ENCODE measurements at places on chromosomes 3 and 15.

DNA sequence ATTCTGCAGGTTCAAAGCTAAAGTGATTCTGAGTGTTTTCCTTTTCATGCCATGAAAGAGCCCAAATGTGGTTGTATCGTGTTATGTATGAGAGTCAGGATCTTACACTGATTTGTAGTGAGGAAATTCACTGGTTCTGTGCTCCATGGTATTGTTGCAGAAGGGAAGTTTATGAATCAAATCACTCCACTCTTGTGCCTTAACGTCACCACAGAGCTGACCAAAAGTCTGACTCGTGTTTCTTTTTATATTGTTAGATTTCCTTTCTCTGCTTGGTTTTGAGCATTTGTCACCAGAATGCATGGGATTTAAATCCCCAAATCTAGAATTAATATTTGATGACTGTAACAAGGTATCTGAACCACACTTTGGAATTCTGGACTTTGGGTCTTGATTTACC is 29.1 kb upstream of the SLC30A4 start:
- DNase-seq: no peak

DNA sequence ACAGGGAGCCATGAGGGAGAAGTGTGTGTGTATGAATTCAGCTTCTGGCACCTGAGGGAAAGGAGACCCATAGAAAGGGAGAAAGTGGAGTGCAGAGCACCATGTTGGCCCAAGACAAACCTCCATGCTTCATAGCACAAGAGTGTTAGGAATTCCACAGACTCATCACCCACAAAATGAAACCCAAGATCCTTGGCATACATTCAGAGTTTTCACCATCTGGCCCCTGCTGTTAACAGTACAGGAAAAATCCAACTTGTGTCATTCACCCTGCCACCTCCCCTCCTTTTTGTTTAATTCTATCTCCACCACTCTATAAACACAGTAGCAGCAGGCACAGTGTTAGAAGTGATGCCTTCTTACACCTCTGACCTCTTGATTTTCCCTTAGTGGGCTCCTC is 60.0 kb upstream of the MNS1 start:
- no peak for DNase-seq

GRCh38 chr15:59053482-59053881 is 51.5 kb upstream of the CCNB2 start:
- DNase-seq: no peak

GRCh38 chr15:94097552-94097951 is 133.8 kb upstream of the MCTP2 start:
- no peak for DNase-seq

GRCh38 chr3:161599697-161600096 is 103.1 kb downstream of the OTOL1 start:
- no peak for DNase-seq

GRCh38 chr3:42339321-42339720 is 71.1 kb downstream of the LYZL4 start:
- DNase-seq: no peak

GRCh38 chr3:179265875-179266274 is 15.0 kb upstream of the KCNMB3 start:
- DNase-seq: no peak

- no peak for DNase-seq
Measured at GRCh38 chr3:33092496-33093254, 4.3 kb downstream of the GLB1 start.

GRCh38 chr3:182608832-182609231 is 184.5 kb upstream of the ATP11B start:
- no peak for DNase-seq

- DNase-seq: no peak
Measured at GRCh38 chr3:132284781-132285619, 32.2 kb upstream of the ACP3 start.

- DNase-seq: no peak
Measured at GRCh38 chr3:63089751-63090132, 188.4 kb upstream of the SYNPR start.

GRCh38 chr3:72043204-72044133 is 258.5 kb upstream of the PROK2 start:
- no peak for DNase-seq

DNA sequence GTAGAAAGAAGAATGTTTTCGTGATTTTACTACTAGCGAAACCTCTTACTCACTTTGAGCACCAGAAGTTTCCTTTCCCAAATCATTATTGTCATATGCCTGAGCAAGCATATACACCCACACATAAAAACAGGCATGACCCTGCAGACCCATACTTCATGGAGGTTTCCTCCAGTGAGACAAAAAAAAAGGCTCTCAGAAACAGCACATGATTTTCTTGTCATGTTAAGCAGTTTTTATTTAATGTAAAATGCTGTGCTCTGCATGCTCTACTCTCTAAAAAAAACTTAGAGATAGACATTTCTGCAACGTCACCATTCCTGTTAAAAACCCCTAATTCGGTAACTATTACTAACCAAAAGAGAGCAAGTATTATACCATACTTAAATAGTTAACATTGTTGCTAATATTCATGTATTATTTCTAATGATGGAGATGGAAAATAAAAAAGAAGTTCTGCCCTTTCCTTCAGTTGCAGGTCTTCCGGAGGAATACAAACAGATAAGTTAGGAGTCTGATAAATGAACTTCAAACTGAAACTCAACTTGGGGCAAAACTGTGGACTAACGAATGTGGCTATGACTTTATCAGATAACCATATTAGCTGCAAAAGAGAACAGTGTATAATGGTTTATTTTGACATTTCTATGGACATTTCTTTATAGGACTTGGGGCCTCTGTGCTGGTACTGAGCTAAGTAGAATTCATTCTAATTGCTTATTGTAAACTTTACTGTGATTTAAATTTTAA is 15.9 kb downstream of the CD200R1 start:
- DNase-seq: no peak

DNA sequence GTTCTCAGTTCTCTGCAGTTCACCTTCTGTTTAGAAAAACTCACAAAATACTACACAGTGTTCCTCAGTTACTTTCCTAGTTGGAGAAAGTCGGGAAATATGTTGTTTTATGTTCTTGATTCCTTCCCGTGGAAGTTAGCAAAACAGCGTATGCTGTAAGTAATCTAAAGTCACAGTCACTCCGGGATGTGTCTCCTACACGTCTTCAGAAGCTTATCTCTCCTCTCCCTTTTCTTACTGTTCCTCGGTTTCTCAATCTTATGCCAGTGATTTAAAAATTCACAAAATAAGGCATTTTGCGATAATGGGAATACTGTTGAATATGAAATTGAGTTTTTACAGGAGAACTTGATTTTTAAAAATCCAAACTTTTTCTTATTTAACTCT is 1.7 kb downstream of the HEG1 start:
- DNase-seq: no peak

DNA sequence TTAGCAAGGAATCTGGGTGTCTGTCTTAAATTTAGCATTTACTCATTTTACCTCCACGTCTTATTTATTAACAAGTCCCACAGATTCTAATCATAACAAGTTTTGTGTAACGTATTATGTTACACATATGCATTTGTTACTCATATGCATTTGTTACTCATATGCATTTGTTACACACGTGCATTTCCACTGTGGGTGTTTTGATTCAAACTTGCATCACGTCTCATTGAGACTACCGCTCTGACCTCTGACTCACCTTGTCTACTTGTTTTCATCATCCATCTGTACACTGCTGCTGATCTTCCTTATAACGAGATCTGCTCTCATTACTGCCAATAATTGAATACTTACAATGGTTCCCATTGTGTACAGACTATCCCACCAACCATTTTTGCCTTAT is 1141.4 kb downstream of the TBL1XR1 start:
- DNase-seq: no peak

- no peak for DNase-seq
Measured at GRCh38 chr15:55770261-55770660, 27.3 kb upstream of the PRTG start.

- DNase-seq: no peak
Measured at GRCh38 chr15:32774022-32774421, 56.2 kb downstream of the GREM1 start.

DNA sequence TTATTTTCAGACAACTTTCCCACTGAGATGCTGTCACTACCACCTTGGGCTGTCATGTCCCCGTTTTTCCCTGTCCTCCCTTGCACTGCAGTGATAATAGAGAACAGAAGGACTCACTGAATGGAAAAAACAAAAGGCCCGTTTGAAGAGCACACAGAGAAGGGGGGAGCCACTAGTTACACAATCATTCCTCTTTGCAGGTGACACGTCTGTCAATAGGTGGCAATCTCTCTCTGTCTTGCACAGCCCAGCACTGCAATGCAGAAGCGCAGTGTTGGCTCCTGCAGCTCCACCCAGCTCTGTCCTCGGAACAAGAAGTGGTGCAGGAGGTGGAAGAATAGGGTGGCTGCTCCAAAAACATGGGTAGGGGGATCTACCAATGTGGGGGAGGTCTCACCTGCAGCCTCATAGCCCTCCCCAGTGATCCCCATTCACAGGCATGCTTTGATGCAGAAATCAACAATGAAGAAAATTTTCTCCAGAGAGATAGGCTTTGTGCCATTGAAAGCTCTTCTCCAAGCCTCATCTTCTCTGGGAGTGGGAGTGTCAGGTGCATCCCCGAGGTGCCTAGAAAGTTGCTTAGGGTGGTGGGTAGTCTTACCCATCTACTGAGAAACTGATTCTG is 31.8 kb downstream of the FSTL1 start:
- no peak for DNase-seq

- no peak for DNase-seq
Measured at GRCh38 chr15:38611228-38611627, 46.6 kb upstream of the RASGRP1 start.

DNA sequence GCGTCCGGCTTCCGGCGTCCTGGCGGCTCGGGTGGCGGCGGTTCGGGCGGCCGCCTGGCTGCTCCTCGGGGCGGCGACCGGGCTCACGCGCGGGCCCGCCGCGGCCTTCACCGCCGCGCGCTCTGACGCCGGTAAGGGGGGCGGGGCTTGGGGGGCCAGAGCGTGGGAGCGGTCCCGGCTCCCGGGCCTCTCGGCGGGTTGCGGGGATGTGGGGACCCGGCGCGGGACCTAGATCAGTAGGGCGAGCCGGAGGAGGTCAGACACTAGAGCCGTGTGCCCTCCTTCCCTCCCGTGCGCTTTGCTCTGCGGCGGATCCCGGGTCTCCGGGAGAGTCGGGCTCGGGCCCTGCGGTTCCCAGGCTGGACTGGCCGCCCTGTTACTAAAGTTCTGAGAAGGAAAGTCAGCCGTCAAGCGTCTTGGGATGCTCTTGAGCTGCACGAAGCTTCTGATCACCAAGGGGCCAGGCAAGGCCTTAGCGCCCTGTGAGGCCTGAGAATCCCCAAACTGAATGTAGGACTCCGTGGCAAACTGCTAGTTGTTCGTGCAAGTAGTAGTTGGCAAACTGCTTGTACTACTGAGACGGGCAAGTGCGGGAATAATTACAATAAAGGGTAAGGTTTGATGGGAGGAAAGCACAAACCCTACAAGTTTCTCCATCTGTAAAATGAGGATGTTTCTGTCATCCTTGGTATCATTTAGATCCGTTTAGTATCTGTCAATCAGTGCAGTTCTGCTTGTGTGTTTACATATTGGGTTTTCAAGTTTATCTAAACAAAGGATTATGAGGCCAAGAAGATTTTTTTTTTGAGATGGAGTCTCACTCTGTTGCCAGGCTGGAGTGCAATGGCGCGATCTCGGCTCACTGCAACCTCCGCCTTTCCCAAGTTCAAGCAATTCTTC is 587 bp downstream of the PIGX start:
- peak; percentile 61 for DNase-seq

GRCh38 chr3:129409541-129409940 is 18.9 kb downstream of the EFCAB12 start:
- DNase-seq: no peak

DNA sequence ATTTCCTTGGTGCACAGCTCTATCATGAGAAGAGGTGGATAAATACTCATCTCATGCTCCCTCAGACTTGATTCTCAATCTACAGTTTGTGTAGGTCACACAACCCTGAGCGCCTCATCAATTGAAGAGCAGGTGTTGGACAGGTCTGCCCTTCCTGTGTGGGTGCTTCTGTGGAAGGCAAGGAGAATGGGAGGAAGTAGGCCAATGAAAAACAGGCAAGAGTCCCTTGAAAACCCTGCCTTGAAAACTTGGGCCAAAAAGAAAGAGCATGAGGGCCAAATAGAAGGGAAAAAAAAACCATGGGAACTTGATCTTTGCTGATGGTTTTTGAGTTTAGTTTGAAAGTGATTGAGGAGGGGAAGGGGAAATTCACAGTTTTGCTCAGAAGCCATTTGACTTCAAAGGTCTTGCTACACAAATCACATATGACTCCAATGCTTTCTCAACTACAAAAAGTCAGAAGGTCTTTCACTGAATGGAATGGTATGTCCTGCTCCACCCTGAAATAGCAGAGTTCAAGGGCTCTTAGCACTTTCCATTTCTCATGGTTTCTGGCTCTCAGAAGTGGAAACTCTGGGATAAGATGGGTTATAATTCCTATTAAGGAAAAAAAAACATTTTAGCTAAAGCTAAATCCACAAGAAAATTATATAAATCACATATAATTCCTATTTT is 37.2 kb upstream of the TM4SF1 start:
- no peak for DNase-seq

- no peak for DNase-seq
Measured at GRCh38 chr15:73884159-73884558, 10.8 kb downstream of the TBC1D21 start.

GRCh38 chr3:117811786-117812185 is 1102.2 kb downstream of the TUSC7 start:
- no peak for DNase-seq

DNA sequence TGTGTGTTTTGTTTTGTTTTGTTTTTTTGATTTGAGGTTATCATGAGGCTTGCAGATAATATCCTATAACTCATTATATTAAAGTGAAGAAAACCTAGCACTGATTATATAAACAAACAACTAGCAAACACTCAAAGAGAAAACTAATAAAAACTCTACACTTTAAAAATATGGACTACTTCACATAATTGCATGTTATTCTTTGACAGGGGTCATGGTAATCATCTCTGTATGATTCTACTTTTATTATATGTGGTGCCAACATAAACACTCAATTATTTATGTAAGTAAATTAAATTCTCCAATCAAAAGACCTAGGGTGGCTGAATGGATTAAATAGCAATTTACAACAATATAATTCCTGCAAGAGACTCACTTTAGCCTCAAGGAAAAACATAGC is 44.6 kb upstream of the P3H2 start:
- DNase-seq: no peak

GRCh38 chr3:186818516-186818915 is 12.2 kb upstream of the RFC4 start:
- DNase-seq: no peak

DNA sequence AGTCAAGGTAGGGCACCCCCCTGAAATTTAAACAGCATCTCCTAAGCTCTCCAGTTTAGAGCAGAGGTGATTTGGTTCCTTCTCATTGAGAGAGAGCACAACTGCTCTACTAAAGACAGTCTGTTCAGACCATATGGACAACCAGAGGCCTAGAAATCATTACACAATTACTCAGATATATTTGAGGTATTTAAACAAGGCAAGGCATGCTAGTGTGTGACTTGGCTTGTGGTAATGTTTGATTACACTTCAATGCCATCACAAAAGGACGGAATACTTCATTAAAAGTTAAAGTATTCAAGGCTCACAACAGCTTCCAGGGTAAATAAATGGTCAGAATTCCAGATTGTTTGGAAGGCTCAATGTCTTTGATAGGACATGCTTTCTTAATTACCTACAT is 110.2 kb downstream of the LRTM1 start:
- DNase-seq: no peak

Measured in T-helper 1 cell (primary cell).